NCI-H1048 (cell line): ENCODE measurements at places on chromosomes 6 and 20.

DNA sequence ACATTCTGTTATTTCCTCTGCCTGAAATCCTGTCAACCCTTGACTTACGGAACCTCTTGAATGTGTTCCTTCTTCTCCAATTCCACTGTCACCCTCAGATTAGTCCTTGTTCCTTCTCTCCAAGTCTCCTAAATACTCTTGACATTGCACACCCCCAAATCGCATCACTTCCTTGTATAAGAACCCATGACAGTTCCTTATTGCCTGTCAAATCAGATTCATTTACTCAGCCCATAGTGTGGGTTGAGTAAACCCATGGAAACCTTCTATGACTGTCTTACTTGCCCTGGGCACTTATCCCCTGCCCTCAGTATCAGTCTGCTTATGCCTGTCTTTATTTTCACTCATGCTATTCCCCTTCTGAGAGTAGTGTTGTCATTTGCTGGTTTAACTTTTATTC lies 40.5 kb downstream of the ARMC2 start:
- no peak for DNase-seq

- DNase-seq = no peak
These were observed at the start of gene ERVFRD-1 for GRCh38 chr6:11110921-11111768. Gene ERVFRD-1, minus strand, starts transcription at chr6:11111725. Its CDS starts 6,415 bp downstream, at chr6:11105310.

DNA sequence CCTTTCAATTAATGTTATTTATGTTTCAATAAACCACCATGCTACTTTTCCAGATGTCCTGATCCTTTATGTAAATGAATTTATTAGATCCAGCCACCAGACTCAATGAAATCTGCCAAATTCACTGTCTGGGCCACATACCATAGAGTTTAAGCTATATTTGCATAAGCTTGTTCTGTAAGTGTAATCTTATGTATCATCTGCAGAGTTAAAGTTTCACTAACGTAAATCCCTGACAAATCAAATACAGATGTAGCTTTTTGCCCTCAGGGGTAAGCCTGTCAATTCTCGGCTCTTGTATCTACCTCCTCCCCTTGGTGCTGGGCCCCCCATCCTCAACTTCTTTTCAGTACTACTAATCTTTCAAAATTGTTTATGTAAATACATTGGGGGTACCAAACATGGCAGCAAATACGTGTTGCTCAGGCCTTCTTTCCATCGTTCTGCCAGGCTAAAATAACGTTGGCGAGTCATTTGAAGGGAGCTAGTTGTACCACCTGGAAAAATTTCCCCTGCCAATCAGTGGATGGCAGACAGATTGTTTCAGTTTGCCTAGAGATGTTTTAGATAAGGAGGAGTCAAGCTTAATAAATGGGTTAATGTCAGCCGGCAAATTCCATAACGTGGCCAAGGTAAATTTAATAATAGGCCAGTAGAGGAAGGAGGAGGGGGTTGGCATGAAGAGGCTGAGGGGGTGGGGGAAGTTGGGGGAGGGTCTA lies 79.6 kb downstream of the RPS12 start:
- DNase-seq = peak; percentile 62

DNA sequence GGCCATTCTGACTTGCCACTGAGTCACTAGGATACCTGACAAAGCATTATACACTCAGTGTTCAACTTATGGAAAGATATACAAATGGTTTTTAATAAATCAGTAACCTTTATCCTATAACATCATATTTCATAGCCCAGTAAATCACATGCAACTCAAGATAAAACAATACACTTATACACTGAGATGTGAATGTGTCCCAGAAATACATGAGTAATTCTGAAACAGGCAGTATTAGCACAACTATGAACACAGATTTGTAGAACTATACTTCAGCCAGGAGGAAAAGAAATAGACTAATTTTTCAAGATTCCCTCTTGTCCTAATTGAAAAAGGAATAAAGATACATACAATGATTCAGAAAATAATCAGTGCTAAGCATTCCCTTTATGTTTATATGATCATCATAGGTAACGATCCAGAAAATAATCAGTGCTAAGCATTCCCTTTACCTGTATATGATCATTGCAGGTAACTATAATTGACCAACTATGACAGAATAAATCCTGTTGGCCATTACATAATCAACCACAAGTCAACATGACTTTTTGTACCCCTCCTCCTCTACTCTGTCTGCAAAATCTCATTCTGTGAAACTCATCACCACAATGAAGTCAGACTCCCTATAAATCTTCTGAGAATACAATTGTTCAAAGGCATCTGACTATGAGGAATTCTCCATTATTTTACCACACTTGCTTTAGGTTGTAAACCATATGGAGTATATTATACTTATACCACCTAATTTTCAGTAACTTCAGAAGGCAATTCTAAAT lies 30.3 kb downstream of the HACE1 start:
- no peak for DNase-seq

GRCh38 chr6:88301256-88301655 lies 135.1 kb upstream of the CNR1 start:
- no peak for DNase-seq

DNA sequence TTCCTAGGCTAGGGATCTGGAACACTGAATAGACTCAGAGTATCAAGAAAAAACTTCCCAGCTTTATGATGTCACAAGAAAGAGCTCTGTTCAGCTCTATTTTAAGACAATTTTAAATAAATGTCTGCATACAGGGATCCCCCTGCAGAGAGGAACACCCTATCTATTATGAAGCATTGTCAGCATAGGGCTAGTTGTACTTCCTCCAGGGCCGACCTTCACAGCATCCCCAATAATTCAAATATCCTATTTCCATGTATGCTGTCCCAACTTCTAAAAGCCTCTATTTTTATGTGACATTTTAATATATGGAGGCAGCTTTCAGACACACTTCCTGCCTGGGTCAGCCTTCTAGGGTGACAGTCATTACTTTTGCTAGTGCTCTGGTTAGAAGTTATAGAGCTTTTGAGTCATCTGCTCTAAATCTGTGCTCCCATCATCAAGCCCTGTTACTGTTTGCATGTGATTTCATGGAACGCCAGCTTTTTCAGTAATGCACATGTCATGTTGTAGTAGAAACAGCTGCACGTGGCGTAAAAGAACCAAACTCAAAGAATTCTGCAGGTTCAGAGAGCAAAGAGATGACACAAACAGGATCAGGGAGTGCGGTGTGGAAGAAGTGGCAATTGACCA lies 189.2 kb downstream of the ADGB start:
- DNase-seq = no peak

- DNase-seq = no peak
These were observed 382.0 kb downstream of the TAF4 start for GRCh38 chr20:61683721-61684120.

DNA sequence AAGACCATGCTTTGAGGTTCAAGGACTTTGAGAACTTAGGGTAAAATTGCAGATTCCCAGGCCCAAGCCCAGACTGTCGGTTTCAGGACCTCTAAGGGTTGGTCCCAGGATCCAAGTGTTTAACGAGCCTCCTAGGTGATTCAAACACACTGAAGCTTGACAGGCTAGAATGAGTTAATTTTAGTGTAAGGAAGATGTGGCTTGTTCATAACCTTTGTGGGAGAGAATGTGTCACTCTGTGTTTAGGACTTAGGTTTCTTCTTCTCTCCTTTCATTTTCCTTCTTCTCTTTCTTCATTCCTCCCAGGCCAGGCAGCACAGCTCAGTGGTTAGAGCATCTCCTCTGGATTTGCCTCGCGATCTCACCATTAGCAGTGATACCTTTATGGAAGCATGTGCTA lies 104.8 kb upstream of the KCNG1 start:
- DNase-seq = no peak

DNA sequence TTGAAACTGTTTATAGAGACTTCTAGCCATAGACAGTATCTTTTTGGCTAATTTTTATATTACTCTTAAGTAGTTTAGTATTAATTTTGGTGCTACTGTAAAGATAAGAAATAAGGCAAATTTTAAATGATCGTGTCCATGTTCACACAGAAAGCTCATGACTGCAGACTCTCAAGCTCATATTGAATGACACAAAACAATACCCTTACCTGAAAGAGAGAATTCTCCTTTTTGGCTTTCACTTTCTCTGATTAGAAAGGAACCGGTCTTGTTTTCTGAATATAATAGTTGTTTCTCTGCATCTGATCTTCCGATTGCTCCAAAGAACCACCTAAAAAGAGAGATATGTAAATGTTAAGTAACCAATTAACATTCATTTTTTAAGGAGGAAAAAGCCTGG lies 57.0 kb downstream of the FRK start:
- DNase-seq = no peak

DNA sequence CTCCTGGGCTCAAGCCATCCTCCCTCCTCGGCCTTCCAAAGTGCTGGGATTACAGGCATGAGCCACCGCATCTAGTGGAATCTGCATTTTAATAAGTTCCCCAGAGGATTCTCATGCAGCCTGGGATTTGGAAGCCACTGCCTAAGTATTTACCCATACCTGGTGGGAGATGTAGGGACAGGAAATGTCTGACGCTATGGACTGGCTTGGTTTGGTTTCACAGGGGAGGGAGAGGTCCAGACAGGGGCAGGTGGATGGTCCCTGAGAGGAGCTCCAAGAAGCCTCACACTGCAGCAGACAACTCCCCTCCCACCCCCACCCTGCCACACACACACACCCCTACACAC lies 4.4 kb downstream of the VSTM2L start:
- no peak for DNase-seq

DNA sequence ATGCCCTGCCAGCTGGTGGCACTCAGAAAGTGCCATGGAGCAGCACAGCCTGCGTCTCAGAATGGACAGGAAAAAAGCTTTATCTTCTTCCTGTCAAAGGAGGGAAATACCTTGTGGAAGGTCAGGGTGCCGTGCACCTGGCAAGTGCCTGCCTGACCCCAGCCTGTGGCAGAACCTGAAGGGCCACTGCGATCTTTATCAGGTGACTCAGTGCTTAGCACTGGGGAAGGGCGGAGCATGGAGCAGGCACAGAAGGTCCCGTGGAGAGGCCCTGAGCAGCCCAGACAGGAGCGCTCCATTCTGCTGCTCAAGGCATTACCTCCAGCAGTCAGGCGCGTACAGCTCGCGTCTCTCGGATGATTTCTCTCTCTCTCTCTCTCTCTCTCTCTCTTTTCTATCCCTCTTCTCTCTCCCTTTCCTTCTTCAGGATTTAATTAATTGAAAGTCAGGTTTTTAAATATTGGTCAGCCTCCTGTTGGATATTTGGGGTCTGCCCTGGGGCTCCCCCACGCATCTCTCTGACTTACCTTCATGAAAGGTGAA lies 31.7 kb downstream of the FOXC1 start:
- DNase-seq = no peak

GRCh38 chr6:7628479-7628878 lies 38.5 kb downstream of the SNRNP48 start:
- no peak for DNase-seq

DNA sequence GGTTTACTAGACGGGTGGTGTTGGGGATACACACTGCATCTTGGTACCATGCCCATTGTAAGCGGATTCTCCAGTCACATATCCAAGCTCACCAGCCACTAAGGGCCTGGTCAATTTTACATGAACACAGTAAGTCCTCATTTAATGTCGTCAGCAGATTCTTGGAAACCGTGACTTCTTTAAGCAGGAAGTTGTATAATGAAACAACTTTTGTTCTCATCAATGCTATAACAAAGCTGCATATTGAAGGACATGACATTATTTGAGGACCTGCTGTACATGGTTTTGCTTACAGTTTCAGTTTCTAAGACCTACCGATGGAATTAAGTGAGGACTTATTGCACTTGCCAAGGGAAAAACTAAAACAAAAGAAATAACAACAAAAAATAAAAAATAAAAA lies 295.6 kb downstream of the SYNE1 start:
- DNase-seq = no peak

DNA sequence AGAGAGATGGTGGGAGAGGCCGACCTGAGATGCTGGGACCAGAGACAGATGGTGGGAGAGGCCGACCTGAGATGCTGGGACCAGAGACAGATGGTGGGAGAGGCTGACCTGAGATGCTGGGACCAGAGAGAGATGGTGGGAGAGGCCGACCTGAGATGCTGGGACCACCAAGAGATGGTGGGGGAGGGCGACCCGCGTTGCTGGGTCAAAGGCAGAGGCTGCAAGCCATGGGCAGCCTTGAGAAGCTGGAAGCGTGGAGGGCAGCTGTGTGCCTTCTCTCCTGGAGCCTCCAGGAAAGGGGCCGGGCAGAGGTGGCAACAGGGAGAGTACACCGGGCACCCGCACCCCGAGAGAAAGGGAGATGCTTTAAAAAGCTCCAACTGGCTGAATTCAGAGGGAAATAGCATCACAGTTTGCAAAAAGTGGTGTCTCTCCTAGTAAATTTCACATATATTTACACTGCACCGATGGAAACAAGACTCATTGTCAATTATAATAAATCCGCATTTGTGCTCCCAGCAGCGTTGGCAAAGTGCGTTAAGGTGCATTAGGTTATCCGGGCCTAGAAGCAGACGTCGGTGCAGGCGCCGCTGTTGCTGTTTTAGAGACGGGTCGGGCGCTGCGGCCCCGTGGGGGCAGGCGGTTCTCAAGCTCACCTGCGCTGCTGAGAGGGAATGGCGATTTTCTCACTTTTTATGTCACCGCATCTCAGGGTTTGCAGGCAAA lies 132.4 kb downstream of the DLL1 start:
- no peak for DNase-seq

DNA sequence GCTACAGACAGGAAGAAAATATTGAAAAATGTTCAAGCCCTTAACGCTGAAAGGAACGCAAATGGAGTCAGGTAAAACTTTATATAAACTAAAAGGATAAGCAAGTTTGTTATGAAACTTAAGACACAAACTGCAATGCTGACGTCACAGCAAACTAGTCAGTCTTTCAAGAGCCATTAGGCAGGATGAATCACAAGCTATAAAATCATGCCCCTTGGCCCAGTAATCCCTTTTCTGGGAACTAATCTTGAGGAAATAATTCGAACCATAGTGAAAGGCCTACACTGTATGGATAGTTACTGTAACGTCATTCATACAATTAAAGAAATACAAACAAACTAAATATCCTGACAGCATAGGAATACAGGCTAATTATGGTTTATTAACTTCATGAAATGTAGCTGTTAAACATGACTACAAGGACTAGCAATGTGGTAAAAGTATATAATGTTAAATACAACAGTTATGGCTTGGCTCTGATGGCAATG lies 42.7 kb upstream of the HINT3 start:
- no peak for DNase-seq

- no peak for DNase-seq
These were observed 192.7 kb downstream of the RNF144B start for GRCh38 chr6:18579869-18580268.

DNA sequence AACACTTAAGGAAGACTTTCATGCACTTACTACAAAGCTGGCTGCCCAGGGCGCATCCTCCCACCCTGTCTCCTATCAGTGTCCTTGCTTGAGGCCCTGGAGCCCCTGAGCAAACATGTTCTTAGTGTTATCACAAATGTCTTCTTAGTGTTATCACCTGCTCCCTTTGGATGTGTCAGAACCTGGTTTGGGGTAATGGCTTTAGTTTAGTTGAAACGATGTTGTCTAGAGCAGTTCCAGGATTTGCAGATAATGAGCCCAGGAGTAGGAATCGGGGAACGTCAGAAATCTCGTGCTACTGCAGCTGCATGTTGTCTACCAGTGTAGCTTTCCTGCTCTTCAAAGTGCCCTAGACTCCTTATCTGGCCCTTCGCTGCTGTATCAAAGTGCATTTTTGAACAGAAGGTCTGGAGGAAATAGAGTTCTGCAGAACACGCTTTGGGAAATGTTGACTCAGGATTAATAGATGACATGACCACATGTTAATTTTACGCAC lies 69.6 kb downstream of the PHACTR2 start:
- no peak for DNase-seq

- peak; percentile 64 for DNase-seq
These were observed 29.2 kb upstream of the EXOC2 start for GRCh38 chr6:722077-722524.

GRCh38 chr6:1399085-1399780 lies 9.9 kb downstream of the FOXF2 start:
- no peak for DNase-seq
